ENCODE measurements at places on chromosomes 4 and X. TPM values are rescaled to one million over a fixed set of nuclear protein-coding genes. Genes with fewer than 3 reads are reported as not detected.
A peak's percentile ranks its signal among the peaks of the same experiment; 100 is the strongest.

DNA sequence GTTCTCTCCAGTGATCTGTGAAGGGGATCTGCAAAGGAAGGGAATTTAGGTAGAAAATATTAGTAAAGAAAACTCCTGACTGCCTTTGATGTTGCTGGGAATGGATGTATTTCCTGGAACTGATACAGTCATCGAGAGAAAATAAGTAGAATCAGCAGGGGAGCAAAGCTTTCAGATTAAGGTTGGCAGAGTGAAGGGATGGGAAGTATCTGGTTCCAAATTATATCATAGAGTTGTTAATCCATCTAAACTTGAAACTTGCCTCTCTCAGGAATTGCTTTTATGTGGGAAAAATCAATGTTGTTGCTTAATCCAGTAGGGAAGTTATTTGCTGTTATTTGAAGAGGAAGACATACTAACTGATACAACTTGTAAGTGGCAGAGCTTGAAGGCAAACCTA, 19.3 kb downstream of the EPHA5 start:
- DNase-seq: no peak

GRCh38 chrX:8988446-8988845, 45.5 kb downstream of the FAM9B start:
- peak; percentile 44 for DNase-seq

DNA sequence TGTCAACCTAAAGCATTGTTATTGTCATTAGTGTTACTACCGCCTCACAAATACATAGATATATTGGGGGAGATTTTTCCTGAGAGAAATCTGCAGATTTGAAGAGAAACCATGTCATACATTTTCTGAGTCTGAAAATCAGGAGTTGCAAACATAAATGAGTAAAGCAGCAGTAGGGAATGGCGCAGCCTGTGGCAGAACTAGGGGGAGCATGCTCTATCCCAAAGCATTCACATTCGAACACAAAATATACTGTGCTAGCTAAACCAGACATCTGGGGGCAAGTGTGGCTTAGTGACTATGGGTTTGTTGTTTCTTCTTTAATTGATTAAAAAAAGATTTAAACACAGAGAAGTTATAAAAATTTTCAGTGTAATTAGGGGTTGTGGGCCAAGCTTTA, 83.2 kb downstream of the CPE start:
- DNase-seq: no peak

DNA sequence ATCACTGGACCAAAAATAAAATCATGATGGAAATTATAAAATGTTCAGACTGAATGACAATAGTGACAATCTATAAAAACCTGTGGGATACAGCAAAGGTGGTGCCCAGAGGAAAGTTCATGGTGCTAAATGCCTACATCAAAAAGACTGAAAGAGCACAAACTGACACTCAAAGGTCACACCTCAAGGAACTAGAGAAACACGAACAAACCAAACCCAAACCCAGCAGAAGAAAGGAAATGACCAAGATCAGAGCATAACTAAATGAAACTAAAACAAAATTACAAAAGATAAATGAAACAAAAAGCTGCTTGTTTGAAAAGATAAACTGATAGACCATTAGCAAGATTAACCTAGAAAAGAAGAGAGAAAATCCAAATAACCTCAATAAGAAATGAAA, 78.7 kb downstream of the ANAPC10 start:
- no peak for DNase-seq

GRCh38 chrX:154805696-154806091, 409 bp upstream of the MPP1 start:
- DNase-seq: peak; percentile 68

GRCh38 chrX:9164086-9164485, 130.2 kb upstream of the FAM9B start:
- no peak for DNase-seq

SUPT20HL2 gene
- total RNA-seq: under 0.01 TPM

- DNase-seq: no peak
These were observed 609.2 kb downstream of the SPOCK3 start for GRCh38 chr4:166625018-166625637.

DNA sequence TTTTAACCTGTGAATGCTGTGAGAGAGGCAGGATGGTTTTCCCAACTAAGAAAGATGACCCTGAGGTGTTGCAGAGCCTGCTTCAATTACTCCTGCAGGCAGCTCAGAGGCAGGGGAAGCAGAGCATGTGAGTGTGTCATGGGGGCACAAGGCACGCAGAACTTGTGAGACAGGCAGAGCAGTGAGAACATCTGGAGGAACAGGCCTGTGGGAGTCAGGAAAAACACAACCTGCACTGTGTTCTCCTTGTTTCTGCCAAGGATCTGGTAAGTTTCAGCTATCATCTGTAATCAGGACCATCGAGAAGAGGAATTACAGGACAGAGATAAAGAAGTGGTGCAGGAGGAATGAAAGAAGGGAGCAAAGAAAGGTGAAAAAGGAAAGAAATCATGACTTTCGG, 741.8 kb upstream of the INTU start:
- peak; percentile 89 for DNase-seq

DNA sequence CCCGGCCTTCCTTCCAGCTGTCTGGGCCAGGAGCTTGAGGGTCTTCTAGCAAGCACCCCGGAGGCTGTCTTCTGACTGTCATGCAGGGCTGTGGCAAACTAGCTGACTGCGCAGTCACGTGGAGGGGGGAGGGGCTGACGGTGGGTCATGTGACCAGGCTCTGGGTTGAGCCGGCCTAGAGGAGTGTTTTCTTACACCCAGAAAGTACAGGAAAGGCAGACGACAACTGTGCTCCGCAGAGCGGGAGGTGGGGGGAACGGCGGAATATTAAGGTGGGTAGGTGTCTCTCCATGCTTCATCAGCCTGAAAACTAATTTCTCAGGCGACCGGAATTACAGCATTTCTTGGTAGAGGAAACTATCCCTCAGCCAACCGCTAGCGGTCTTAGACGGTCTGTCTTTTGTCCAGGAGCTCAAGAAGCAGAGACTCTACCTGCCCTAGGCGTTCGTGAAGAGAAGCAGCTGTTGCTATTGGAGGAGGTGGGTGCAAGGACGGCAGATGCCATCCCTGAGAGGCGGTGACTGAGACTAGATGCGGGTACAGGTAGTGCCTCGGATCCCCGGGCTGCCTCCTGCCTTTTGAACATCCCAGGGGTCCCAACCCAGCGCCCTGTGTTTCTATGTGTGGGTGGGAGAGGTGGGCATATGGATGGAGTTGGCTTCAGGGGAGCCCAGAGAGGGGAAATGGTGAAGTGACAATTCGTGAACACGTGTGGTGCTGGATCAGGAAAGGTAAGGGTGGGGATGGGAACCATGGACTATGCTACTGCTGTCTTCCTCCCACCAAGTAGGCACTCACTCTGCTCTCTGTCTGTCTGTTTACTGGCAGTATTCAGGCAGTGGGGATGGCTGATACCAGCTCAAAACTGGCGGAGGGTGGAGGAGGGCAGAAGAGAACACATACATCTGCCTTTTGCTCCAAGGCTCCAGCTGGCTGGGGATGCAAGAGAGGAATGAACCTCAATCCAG, 8.8 kb downstream of the GPRASP1 start:
- peak; percentile 72 for DNase-seq

DNA sequence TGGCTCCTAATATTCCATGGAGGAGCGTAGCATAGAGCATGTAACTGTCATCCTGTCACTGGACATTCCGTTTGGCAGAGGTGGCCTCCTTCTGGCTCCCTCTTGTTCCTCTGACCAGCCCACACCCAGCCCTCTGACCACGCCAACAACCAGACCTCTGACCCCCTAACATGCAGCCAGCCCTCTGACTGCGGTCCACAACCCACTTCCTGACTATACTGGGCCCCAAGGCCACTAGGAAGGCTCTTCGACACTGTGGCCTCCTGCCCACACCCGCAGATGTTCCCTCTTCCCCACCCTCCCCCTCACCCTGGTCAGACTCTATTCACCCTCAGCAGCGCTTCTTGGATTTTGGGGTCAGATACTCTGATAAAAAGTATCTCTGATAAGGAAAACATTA, 141.4 kb downstream of the EVC2 start:
- no peak for DNase-seq

GPR82 gene
- under 0.01 TPM for total RNA-seq

DNA sequence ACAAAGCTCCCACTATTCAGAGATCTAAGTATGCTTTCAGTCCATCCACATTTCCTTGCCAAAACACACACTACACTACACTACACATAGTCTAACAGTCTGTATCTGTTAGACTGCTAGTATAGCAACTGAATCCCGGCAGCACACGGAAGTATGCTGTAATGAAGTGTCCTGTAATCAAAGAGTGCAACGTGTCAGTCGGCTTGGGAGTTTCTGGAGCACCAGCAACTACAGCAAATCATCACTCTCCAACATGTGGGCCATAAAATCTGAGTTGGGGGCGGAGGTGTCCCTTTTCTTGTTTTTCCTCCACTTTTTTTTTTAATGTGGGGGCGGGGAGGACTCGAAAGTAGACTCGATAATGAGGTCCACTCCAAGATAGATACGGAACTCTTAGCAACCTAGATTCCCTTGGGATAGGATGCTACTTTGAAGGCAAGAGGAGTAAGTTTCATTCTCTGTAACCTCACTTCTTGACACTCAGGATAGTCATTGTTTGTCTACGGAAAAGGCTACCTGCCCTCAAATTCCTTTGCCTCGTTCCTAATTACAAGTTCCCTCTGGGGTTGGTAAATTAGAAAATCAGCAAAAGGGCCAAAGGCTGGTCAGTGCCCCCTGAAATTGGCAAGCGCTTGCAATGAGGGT, 722 bp downstream of the SLC10A7 start:
- peak; percentile 80 for DNase-seq

C4orf51 gene
- total RNA-seq: not detected

DNA sequence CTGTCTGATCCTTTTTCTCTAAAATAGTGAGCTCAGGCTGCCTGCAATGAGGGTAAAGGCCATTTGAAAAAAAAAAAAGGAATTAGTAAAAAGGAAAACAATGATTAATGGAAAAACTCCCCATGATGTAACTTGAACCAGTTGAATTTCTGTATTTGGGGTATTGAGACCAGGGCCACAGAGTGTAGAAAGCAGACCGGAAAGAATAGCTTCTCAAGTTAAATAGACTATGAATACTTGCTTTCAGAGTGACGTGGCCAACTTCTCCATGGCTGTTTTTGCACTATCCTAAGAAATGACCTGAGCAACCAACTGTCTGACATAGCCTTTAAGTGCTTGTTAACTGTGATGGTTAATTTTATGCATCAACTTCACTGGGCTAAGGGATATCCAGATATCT, 222.1 kb upstream of the INTU start:
- DNase-seq: no peak

EIF2S3 gene
- total RNA-seq: 256 TPM

- DNase-seq: no peak
These were observed 1548.7 kb downstream of the PCDH7 start for GRCh38 chr4:32268863-32269262.

GRCh38 chr4:168878623-168879022, 131.4 kb downstream of the CBR4 start:
- no peak for DNase-seq

ZNF41 gene
- 12.5 TPM for total RNA-seq

GRCh38 chrX:151816934-151817333, 82.4 kb downstream of the CNGA2 start:
- no peak for DNase-seq

SRD5A3 gene
- 6.8 TPM for total RNA-seq

DNA sequence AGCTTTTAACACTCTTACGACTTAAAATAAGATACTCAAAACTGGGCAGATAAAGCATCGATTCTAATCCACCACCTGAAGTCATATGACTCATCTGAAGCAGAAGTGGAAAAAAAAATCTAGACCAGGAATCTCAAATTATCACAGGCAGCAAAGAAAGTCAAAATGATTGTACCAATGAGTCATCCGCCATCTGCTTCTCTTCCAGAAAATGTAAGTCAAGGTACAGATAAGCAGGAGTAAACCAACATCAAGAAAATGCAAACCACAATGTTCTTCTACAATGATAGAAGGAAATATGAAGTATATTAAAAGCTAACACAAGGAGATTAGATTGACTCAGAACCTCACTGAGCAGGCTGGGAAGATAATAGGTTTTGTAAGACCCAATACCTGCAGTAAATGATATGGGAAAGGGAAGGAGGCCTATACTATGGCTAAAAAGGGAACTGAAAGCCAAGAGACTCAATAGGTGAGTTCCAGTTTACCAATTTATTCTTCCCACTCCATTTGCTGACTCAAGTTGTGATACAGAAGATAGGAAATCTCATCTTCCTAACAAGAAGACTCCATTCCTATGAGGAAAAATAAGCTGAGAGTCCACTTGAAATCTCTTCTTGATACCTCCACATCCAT, 88.4 kb upstream of the TET2 start:
- DNase-seq: peak; percentile 73

TCEAL4 gene
- total RNA-seq: 45.3 TPM

DNA sequence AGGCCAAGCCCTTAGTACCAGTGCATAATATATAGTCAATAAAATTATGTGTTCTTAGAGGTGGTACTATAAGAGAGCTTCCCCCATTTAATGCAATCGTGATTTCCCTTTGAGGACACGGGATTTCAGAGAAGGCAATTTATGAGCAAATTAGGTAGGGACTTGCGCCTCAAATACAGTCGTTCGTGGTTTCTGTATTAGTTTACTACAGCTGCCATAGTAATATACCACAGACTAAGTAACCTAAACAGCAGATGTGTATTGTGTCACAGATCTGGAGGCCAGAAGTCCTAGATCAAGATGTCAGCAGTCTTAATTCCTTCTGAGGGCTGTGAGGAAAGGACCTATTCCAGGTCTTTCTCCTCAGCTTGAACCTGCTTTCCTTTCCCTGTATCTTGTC, 1.5 kb upstream of the PUDP start:
- DNase-seq: no peak

- DNase-seq: peak; percentile 5
These were observed 28.8 kb downstream of the NKX6-1 start for GRCh38 chr4:84470204-84470785.

CT45A1 gene
- total RNA-seq: not detected

- DNase-seq: no peak
These were observed 125.8 kb downstream of the PPEF1 start for GRCh38 chrX:18833071-18833731.

FGD1 gene
- total RNA-seq: 11.0 TPM

GRCh38 chr4:38030023-38030422, 69.8 kb downstream of the PTTG2 start:
- DNase-seq: no peak

- peak; percentile 47 for DNase-seq
These were observed 141.7 kb downstream of the HHIP start for GRCh38 chr4:144787365-144788258.

DNA sequence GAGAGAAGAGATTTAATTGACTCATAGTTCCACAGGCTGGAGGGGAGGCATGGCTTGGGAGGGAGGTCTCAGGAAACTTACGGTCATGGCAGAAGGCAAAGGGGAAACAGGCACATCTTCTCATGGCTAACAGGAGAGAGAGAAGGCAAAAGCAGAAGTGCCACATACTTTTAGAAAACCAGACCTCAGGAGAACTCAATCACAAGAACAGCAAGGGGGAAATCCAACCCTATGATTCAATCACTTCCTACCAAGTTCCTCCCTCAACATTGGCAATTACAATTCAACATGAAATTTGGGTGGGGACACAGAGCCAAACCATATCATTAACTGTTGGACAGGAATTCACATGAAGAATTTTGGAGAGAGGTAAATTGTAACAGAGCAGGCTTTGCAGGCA, 485.3 kb upstream of the PITX2 start:
- no peak for DNase-seq

- DNase-seq: no peak
These were observed 38.9 kb upstream of the BCLAF3 start for GRCh38 chrX:20029728-20030127.
